ENCODE measurements at places on chromosomes 2 and 18.
A peak's percentile ranks its signal among the peaks of the same experiment; 100 is the strongest.

DNA sequence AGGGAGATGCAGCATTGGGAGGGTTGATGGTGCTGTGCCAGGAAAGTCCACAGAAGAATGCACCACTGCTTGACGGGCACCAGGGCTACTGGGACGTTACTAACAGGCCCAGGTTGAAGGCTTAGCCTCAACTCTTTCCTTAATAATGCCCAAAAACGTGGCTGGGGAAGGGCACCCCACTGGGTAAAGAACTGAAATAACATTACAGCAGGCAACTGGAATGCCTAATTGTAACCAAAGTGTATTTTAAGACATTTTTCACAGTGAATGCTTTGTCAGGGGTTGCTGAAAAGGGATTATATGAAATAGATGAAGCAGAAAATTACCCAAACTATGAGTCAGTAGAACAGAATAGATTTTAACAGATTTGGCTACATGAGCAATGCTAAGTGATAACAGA, 191.3 kb downstream of the CMPK2 start:
- no peak for DNase-seq

GRCh38 chr2:74481961-74482800, 617 bp downstream of the CCDC142 start:
- peak; percentile 39 for DNase-seq

DNA sequence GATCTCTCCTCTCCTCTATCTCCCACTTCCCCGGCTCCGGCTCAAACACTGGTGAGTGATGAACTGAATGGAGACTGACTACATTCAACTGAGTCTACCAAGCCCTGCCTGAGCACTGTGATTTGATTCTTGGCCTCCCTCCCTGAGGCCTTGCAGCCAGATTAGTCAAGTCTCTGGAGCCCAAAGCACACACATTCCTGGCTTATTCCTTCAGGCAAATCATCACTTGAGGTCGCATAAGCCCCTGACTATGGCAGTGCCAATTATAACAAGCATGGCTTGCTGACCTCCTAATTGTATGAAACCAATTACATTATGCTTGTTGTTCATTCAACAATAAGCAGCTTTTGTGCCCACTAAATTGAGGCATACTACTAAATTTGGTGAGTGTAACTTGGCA, 34.6 kb downstream of the EFEMP1 start:
- DNase-seq, result peak; percentile 50

DNA sequence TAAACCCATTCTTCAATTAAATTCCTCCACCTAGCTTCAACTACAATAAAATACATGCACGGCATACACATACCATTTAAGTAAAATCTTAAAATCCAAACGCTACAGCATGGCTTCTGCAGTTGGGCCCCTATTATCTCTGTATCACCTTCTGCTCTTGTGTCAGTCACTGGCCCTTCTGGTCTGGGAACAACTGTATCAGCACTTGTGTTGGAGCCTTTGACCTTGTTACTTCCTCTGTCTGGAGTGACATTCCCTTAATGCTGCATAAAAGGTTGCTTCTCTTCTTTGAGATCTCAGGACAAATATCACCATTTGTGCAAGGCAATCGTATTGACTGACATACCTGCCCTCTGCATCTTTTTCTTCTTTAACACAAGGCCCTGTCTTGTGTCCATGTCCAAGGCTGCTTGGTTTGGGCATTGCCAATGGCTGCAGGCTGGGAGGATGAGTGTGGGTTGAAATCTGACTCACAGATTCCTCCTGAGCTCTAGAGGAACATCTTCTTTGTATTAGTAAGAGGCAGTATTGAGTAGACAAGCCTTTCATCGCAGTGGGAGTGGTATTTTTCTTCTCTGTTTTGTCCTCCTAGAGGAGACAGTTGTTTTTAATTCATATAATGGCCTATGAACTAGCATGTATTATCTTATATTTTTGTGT, 267.8 kb upstream of the TRIB2 start:
- DNase-seq, result peak; percentile 59

DNA sequence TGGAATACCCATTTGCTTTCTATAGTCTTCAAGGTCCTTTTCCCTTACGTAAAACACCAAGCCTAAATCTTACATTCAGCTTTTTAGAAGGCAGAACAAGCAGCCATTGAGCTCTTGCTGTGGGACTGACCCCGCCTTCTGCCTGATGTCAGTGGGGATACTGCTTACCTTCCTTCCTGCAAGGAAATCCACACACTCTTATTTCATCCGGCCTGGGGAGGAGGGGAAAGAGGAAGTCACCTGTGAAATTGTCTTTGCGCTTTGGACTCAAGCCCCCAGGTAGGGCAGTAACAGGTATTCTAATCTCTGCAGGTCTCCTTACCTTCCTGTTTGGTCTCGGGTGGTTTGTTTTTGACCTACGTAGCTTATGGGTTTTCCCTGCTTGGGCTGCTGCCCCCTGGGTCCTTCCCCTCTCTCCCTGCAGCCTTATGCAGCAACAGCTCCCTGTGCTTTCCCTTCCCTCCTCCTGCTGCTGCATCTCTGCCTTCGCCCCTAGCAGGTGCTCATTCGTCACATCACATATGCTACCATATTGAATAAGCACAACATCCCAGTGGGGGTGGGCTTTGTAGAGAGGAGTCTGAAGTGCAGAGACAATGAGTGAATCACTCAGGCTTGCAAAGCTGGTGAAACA, 402.5 kb upstream of the TRIB2 start:
- DNase-seq, result no peak

DNA sequence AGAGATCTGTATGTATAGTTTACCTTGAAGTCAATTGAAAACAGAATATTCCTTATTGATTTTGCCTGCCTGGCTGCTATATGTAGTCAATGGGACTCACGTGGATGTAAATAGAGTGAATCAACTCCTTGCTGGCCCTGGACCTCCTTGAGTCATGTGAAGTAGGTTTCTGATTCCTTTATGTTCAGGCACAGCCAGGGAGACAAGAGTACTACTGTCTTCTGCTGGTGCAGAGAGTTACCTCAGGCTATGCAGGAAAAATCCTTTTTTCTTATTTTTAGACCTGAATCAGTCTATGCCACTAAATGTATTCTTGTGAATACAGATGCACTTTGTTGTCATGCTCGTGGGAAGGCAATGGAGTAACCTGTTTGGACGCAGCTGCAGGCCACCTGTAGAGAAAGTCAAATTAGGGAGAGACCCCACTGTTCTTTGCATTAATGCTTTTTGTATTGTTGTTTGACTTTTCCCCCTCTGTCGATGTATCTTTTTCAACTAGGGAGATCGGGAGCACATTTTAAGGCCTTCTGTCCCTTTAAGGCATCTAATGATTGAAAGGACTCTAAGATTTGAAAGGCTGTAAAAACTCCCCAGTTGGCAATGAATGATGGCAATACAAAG, 473.9 kb downstream of the ARHGAP15 start:
- DNase-seq, result peak; percentile 11

DNA sequence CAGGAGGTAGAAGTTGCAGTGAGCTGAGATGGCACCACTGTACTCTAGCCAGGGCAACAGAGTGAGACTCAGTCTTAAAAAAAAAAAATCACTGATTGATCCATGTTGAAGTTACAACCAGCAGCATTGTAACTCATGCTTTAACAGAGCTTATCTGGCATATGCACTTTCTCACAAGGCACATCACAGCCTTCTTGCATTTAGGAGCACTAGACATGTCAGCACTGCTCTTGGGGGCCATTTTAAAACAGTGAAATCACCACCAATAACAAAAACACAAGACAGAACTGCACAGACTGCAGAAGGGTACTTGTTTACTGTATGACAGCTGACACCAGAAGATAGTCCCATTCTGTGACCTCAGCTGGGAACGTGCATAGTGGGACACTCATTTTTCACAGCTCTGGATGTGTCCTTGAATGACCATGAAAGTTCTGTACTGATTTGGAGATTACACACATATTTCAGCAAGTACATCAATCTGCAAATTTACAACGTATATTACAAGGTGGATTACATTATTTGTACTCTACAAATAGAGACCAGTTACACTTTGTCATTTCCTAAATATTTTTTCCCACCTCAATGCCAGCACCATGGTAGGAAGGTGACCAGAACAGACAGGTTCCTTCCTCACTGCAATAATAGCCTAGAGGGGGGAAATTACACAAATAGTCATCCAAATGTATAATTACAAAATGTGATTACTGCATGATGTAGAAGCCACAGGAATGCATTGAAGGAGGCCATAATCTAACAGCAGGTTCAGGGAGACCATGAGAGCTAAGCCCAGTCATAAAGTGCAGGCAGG, 35.1 kb downstream of the CCBE1 start:
- peak; percentile 93 for DNase-seq

GRCh38 chr2:15034860-15035259, 402.3 kb downstream of the LRATD1 start:
- no peak for DNase-seq
